ENCODE measurements at places on chromosomes 6 and 20.

- DNase-seq, result no peak
These were observed 1581.8 kb downstream of the HACE1 start for GRCh38 chr6:103277936-103278335.

- DNase-seq, result no peak
These were observed 113.5 kb downstream of the CD83 start for GRCh38 chr6:14231071-14231483.

- DNase-seq, result no peak
These were observed 27.6 kb downstream of the MRAP2 start for GRCh38 chr6:84061174-84061573.

- DNase-seq, result no peak
These were observed 61.9 kb upstream of the KCNG1 start for GRCh38 chr20:51084593-51085377.

DNA sequence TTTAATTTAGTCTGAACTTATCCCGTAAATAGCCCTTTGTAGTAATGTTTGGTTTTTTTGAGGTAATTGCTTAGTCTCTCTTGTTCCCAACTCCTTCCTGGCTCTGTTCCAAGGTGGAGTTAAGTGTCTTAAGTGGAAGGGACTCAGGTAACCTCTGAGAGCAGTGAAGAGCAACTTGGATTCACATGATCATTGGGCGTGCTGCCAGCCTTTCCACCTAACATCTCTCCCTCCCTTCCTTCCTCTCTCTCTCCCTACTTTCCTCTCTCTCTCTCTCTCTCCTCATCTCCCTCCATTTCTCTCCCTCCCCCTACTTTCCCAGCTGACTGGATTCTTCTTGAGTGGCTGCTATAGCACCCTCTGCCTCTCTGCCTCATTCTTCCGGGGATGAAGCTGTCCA lies 232.9 kb upstream of the SASH1 start:
- DNase-seq, result peak; percentile 91

GRCh38 chr6:73341335-73341734 lies 12.7 kb downstream of the DPPA5 start:
- DNase-seq, result no peak

Data from NCI-H1105 treated with DMSO at 0.1 percent for 48 hours (cell line).